HAP-1 (cell line): ENCODE measurements at places on chromosomes 16 and 17.

GRCh38 chr17:55440391-55440790, 18.8 kb upstream of the MMD start:
- DNase-seq, result no peak

GRCh38 chr17:19718613-19719354, 2.4 kb upstream of the SLC47A2 start:
- DNase-seq, result peak; percentile 55

DNA sequence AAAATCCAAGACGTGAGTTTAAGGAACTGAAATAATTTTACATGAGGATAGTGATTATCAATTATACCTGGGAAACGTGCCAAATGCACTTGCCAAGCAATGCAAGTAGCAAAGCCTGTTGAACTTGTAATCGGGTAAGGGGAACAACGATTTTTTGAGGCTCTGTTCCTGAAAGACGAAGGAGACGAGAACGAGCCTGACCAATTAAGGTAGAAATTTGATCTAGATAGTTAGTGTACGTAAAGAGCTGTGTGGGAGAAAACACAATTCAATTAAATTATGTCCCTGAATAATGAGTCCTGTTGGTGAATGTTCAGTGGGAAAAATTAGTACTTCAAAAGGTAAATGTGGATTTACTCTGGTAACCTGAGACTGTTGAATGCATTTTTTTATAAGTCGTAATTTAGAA, 17.7 kb upstream of the KCTD5 start:
- no peak for DNase-seq

DNA sequence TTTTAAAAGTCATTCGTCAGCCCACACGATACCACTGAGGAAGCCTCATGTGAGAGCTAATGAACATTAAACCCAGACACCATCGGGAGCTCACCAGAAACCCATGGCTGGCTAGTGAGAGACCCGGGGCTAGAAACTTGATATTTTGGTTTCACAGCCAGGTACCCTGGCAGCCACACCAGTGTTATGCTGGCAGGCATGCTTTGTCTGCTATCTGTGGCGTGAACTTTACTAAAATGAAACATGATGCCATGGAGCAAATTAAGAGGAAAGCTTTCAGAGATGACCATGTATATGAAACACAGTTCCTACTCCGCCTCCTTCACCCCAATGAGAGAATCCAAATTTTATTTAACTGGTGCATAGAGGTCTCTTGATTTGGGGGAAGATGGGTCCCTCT, 291.2 kb downstream of the IRX3 start:
- no peak for DNase-seq
